ENCODE measurements at places on chromosomes 6 and 20.

GRCh38 chr6:25013246-25013645 lies 77.5 kb upstream of the RIPOR2 start:
- DNase-seq, result no peak

DNA sequence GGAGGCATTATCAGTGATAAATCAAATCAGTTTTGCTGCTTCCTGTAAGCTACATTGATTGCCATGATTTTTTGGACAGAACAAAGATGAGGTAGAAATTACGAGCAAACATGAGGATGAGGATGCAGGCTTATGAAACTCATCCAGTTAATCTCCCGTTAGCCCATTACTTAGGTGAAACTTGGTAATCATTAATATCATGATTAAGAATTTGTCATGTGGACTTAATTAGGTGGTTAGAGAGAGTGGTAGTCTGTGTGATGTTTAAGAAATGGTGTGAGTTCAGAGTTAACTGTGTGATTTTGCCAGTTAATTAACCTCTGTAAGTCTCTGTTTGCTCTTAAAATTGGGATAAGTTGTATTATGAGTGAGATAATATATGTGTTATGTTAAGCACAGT lies 62.0 kb downstream of the TSPYL4 start:
- DNase-seq, result no peak

DNA sequence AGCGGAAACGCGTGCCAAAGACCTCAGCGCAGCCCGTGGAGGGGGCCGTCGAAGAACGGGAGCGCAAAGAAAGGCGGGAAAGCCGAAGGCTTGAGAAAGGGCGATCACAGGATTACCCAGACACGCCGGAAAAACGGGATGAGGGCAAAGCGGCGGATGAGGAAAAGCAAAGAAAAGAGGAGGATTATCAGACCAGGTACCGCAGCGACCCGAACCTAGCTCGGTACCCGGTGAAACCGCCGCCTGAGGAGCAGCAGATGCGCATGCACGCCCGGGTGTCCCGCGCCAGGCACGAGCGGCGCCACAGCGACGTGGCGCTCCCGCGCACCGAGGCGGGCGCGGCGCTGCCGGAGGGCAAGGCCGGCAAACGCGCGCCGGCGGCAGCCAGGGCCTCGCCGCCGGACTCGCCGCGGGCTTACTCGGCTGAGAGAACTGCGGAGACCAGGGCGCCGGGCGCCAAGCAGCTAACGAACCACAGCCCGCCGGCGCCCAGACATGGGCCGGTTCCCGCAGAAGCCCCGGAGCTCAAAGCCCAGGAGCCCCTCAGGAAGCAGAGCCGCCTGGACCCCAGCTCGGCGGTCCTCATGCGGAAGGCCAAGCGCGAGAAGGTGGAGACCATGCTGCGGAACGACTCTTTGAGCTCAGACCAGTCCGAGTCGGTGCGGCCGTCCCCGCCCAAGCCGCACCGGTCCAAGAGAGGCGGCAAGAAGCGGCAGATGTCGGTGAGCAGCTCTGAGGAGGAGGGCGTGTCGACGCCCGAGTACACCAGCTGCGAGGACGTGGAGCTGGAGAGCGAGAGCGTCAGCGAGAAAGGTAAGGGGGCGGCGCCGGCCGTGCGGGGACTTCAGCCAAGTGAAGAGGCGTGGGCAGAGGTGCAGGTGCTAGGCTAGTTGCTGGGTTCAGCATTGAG lies 296.2 kb downstream of the RIMS1 start:
- DNase-seq, result peak; percentile 16

- no peak for DNase-seq
Observed at GRCh38 chr20:60298647-60299046, 340.4 kb downstream of the CDH26 start.

DNA sequence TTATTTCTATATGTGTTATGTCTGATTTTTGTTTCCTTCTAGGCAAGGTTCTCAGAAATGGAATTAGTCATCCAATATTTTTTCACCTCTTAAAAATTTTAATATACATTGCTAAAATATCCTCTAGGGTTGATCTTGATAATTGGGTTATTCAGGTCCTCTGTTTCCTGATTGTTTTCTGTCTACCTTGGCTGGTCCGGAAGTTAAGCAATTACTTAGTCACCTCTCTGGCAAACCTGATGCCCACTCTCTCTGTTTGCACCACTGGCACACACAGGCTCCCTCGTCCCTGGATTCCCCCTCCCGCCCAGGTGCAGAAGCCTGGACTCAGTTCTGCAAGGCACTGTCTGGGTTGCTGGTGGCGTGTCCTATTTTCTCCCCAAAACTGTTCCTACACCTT lies 27.7 kb downstream of the CST9L start:
- no peak for DNase-seq

DNA sequence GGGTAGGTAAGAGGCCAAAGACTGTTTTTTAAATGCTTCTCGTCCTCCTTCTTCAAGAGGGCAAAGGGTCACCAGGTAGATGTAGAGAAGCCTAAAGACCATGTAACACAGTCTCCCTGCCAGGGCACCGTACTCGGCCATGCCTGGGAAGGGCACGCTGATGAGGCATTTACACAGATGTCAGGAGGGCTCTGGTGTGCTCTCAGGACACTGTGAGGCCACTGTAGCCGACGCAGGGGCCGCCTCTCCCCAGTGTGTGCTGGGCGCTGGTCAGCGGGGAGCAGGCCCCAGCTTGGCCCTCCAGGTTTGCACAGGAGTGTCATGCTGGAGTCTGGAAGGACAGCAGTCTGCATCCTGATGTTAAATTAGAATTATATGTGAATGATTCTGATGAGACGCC lies 7.1 kb upstream of the MTG2 start:
- no peak for DNase-seq

GRCh38 chr6:145406783-145407182 lies 328.5 kb downstream of the EPM2A start:
- DNase-seq, result no peak

DNA sequence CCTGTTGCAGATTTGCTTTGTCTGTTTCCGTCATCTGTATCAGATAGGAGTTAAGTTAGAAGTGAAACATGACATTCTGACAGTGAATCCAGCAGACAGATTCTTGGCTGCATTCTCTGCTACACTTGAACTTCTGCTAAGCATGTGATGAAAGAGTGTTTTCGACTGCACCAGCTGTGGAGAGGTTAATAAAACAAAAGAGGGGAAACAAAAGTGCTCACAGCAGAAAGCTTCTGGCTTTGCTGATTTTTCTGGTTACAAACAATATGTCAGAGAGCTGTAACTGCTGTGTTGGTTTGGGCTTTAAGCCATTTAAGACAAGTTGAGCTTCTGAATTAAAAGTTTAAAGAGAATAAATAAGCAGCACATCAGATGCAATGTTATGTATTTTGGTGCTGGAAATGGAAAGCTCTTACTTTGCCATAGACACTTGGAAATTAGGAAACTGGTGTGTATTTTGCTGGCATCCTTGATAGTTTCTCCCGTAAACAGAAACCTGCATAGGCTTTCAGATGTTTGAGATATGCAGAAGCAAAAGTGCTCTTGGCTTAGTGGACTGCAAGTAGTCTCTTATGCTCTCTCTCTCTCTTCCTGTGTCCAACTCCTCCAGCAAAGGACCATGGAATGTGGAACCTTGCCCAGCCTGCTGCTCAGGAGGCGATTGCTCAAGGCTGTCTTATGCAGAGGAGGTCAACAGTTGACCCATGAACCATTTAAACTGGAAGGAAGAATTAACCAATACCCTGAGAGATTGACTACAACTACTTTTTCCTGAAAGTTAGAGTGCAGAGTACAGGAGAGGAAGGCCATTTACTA lies 104.9 kb downstream of the RPS12 start:
- DNase-seq, result peak; percentile 90

- no peak for DNase-seq
Observed at GRCh38 chr6:94065707-94066337, 646.5 kb upstream of the EPHA7 start.

DNA sequence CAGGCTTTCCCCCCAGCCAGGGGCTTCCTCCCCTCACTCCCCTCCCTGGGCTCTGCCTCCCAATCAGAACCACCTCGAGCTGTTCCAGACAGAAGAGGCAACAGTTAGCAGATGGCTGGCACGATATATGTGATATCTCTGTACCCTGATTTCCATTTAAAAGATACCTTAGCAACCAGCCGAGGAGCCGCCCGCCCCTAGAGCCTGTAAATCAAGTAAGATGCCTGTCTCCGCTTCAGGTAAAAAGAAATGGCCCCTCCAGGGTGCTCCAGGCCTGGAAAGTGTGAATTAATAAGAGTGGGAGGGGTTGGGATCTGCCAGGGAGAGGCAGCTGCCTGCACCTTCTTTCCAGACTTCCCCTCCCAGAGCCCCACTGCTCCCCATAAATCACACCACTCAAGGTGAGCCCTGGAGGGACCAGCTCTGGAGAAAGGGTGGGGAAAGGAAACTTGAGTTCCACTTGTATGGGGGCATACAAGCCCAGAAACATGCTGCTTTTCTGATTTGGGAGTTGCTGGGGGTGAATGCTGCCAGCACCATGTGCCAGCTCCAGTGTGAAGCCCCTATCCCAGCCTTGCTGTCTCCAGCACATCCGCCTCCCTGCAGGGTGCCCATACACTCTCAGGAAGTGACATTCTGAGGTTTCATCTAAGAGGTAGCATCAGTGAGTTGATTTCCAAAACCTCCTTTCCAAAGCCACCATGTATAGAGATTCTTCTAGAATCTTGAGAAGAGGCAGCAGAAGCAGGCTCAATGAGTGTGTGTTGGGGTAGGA lies 148.0 kb downstream of the LRFN2 start:
- DNase-seq, result no peak

GRCh38 chr6:157034436-157035230 lies 257.5 kb downstream of the ARID1B start:
- DNase-seq, result peak; percentile 51

GRCh38 chr6:95587989-95588388 lies 10.7 kb downstream of the MANEA start:
- DNase-seq, result no peak

GRCh38 chr6:167678102-167679101 lies 148.3 kb upstream of the AFDN start:
- DNase-seq, result no peak

- DNase-seq, result no peak
Observed at GRCh38 chr6:79377047-79377446, 142.6 kb upstream of the HMGN3 start.

GRCh38 chr6:20907486-20908071 lies 373.3 kb downstream of the CDKAL1 start:
- no peak for DNase-seq

GRCh38 chr6:41976794-41977484 lies 35.3 kb upstream of the CCND3 start:
- peak; percentile 13 for DNase-seq

GRCh38 chr6:95093154-95093553 lies 484.2 kb upstream of the MANEA start:
- peak; percentile 48 for DNase-seq

DNA sequence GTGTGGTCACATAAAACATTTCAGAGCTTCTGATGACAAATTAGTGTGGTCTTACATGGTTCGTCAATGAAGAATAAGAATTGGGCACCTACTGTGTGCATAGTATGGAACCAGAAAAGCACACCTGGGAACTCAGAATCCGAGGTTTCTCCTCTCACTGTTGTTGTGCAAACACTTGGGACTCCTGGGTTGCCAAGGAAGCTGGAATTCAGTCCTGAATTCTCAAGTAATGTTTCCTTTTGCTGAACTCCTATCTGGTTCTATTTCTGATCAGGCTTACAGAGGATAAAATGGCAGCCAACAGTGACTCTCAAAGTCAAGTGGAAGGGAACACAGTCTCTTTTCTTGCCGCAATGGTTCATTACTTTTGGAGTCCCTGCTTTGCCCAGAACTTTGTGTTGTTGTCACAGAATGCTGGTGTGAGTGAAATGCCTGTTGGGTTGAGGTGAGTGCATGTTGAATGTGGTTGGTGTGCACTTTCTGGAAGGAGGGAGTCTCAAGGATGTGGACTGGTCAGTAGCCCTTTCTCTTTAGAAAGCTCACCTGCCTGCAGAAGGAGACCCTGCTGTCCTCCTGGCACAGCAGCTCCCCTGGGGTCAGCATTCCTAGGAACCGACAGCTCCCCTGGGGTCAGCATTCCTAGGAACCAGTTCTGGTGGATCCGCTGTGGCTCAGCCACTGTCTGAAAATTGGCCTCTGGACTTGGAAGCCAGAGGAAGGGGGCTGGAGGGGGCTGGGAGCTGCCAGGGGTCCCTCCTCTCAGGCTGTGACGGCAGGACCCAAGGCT lies 1.4 kb downstream of the UNC93A start:
- no peak for DNase-seq

DNA sequence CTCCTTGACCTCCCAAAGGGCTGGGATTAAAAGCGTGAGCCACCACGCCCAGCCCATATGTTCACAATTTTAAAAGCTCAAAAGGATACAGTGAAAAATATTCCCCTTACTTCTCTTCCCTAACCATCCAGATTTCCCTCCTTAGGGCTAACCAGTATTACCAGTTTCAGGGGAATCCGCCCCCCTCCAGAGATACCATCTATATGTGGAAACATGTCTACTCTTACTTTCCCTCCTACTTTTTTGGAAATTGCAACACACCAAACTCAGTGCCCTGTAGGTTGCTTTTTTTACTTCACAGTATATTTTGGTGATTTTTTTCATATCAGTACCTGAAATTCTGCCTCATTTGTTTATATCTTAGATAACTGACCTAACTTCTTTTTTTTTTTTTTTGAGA lies 6.9 kb upstream of the RPL10A start:
- DNase-seq, result no peak

DNA sequence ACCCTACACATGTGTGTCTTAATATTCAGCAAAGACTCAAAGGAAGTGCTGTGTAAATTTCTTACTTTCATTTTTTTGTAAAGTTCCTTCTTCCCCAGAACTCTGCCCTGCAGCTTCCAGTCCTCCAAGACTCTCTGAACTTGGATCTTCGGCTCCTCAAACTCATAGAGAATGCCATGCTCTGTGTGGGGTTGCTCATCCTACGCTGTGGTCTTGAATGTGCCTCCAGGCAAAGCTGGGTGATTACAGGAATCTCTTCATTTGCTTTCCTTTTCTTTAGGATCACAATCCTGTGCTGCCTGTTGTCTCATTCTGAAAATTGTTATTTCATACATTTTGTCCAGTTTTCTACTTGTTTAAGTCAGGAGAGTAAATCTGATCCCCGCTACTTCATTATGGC lies 14.5 kb upstream of the CDC5L start:
- DNase-seq, result no peak

GRCh38 chr6:80226151-80226550 lies 119.7 kb downstream of the BCKDHB start:
- peak; percentile 86 for DNase-seq

DNA sequence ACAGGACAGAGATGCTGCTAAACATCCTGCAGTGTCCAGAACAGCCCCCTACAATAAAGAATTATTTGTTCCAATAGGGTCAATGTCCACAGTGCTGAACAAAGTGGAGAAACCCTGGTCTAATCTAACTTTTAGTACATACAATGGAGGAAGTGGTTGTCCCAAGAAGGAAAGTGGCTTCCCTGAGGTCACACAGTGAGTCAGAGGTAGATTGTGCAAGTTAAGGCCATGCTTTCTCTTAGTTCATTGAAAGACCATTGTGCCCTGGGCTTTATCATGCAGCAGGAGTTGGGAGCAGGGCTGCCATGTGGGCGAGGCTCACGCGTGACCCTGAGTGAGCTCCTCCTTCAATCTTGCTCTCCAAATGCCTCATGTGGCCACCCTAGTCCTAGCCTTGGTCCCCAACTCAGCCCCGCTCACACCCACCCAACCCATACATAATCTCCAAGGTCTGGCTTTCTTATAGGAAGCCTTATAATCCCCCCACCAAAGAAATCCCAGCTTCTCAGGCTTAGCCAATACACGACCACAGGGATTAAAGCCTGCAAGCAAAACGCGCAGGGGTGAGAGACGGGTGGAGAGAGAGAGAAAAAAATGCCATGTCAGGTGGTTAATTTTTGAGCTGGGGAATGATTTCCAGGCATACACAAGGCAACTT lies 19.9 kb downstream of the SLC13A3 start:
- no peak for DNase-seq

All from fibroblast of upper back skin (primary cell).